ENCODE measurements at places on chromosomes 5 and 9.

DNA sequence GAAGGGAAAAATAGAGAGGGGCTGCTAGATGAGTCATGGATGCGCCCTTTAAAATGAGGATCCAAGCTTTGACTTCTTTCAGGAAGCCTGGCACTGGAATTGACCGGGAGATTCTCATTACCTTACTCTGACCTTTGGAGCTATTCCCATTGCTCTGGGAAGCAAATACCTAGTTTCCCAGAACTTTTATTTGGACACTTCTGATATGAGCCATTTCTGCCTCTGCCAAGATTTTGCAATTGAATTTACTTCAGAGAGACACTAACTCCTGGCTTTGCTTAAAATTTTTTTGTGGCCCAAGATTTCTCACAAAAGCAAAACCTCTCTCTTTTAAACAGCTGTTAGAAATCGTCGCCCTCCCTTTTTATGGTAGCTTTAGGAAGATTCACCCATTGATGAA, 15.7 kb upstream of the AGXT2 start:
- DNase-seq = no peak

DNA sequence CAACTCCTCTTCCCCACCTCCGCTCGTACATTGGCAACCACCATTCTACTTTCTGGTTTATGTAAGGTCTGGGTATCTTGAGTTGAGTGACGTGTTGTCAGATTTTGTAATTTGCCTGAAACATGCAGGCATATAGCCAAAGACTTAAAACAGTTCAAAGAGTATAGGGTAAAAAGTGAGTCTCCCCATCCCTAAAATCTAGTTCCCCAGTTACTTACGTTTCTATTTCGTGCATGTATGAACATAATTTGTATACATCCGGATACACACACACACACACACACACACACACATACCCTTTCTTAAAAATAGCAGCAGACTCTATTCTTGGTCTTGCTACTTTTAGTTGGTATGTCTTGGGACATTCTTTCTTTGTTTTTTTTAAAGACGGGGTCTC, 915 bp downstream of the HSDL2 start:
- DNase-seq = peak; percentile 24

GRCh38 chr5:37721447-37721871, 118.4 kb downstream of the GDNF start:
- no peak for DNase-seq

DNA sequence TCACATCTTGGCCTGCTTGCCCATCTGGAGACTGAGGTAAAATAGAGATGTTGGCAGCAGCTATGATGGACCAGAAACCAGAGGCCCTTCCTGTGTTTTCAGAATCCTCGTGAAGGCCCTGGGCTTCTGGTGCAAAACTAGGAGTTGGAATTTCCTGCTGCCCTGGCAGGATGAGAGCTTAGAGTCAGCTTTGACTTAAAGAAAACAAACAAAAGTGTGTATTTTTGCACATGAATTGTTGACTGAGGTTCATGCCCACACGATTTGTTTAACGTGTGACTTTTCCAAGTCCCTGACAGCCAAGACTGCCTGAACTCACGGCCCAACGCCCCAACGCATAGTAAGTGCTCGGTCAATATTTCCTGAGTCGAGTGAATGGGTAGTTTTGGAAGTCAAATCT, 303.1 kb downstream of the MLLT3 start:
- DNase-seq = no peak

GRCh38 chr9:84216151-84216550, 124.4 kb downstream of the SLC28A3 start:
- DNase-seq = no peak

GRCh38 chr9:113483676-113484257, 20.2 kb downstream of the RGS3 start:
- no peak for DNase-seq

DNA sequence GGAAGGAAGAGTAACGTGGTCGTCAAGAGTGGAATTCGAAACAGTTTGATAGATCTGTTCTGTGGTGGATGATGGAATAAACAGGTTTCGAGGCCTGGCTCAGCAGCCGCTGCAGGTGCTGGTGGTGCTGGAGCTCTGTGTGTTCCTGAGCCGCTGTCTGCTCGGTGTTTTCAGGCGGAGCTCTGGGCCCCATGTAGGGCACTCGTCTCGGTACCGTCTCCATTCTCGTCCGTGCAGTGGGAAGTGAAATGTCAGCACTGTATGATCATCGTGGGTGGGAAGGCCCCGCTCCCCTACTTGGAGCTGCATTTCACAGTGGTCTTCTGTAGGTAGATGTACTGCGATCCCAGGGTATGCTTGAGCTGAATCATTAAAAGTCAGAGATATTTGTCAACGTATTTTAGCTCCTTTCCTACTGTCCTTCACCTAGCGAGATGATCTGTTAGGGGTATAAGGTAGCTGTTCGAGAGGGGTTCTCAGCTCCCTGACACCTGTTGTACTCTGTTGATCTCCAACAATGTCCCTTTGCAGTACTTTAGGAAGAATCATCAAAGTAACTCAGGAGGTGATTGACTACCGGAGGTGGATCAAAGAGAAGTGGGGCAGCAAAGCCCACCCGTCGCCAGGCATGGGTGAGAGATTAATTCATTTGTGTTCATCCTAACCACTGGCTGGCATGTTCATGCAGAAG, 35.9 kb downstream of the TENT4A start:
- no peak for DNase-seq

- no peak for DNase-seq
Measured at GRCh38 chr9:121273064-121273775, 5.3 kb downstream of the GSN start.

- no peak for DNase-seq
Measured at GRCh38 chr9:131704141-131704983, 35.5 kb downstream of the RAPGEF1 start.

DNA sequence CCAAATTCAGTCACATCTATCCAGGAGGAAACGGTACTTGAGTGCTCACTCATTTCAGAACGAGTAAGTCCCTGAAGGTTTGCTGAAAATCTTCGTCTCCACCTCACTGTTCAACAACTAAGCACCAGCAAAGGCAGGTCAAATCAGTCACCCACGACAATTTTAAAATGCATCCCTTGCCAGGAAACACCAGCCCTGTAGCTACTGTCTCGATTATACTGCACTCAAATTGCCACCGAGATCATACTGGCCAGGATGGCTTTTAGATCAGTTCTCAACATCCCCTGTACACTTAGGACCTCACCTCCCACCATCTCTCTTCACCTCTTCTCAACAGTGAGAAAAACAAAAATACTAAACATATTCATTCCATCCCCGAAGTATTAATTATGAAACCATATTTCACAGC, 298.6 kb downstream of the AGTPBP1 start:
- DNase-seq = no peak

DNA sequence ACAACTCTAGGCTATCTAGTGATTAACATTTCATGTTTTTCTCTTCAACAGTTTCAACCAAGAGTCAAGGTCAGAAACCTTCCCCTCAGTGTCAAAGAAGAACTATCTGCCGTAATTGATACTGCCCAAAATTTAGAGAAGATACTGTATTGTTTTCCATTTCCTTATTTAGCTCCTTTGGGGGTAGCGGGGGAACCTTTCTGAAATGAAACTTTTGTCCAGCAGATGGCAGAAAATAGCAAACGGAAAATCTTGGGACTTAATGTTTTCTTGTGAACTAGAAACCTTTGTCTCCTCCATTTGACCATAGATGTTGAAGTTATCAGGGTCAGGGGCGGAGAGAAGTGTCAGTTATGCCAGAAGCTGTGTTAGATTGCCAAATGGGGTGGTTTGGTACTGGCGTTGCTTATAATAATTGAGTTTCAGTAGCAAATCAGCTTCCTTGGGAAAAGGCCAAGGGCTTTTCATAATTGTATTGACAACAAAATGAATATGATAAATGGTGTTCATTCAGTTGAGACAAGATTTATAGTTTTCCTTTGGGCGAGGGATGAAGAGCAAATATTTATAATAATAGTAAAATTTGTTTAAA, 101.7 kb upstream of the TLX3 start:
- DNase-seq = peak; percentile 29

GRCh38 chr5:36708996-36709395, 102.6 kb downstream of the SLC1A3 start:
- DNase-seq = no peak

DNA sequence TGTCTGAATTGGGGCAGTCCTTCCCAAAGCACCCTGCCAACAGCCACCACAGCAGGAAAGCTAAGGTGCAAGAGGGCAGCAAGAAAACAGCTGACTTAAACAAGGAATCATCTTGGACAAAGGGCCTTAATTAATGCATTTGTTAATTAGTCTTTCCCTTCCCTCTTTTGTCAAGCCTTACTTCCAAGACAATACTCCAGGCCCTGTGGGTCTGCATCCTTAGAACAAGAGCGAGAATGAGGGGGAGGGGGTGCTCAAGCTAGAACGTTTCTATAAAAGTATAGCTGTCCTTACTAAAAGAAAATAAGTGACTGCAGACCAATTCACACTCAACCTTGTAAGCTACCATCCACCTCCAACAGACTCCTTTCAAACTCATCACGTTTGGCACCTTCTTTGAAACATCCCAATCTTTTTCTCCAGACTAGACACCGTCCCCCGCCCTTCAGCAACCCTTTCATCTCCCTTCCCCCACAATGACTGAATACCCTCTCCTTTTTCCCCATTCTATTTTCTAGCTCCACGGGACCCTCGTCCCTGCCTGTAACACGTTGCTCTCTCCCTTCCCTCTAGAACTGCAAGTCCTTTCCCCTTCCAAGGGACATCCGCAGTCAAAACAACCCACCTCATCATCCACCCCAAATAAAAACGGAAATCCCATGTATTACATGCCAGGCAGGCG, 85.7 kb upstream of the RNF38 start:
- DNase-seq = no peak

DNA sequence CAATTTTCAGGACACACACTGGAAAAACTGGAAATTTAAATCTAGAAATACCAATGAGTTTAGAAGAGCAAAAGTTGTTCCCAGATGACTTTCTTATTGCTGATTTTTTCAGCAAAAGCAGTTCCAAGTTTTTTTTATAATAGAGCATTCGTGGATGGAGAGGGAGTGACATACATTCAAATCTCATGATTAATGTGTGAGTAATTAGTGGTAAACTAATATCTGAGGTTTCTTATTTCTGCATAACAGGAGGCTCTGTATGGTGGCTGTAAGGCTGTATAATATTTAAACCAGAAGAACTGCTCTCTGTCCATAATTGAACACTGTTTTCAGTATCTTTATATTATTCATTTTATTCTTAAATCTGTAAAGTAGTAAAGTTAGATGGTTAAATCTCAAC, 25.8 kb downstream of the LYSMD3 start:
- DNase-seq = no peak

DNA sequence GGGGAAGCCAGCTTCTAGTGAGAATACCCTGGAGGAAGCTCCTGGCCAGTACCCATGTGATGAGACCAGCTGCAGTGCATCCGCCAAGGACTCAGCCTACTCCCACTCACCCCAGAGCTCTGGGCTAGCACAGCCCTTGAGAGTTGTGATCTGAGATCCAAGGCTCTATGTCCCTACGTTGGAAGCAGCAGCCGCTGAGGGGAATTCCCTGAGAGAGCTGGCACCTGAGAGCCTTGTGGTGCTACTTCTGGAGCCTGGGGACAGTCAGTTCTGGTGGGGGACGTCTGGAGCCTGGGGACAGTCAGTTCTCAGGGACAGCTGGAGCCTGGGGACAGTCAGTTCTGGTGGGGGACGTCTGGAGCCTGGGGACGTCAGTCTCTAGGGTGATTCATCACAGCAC, 39.2 kb downstream of the PDZD2 start:
- no peak for DNase-seq

- DNase-seq = no peak
Measured at GRCh38 chr5:1734271-1734907, 65.2 kb downstream of the MRPL36 start.

DNA sequence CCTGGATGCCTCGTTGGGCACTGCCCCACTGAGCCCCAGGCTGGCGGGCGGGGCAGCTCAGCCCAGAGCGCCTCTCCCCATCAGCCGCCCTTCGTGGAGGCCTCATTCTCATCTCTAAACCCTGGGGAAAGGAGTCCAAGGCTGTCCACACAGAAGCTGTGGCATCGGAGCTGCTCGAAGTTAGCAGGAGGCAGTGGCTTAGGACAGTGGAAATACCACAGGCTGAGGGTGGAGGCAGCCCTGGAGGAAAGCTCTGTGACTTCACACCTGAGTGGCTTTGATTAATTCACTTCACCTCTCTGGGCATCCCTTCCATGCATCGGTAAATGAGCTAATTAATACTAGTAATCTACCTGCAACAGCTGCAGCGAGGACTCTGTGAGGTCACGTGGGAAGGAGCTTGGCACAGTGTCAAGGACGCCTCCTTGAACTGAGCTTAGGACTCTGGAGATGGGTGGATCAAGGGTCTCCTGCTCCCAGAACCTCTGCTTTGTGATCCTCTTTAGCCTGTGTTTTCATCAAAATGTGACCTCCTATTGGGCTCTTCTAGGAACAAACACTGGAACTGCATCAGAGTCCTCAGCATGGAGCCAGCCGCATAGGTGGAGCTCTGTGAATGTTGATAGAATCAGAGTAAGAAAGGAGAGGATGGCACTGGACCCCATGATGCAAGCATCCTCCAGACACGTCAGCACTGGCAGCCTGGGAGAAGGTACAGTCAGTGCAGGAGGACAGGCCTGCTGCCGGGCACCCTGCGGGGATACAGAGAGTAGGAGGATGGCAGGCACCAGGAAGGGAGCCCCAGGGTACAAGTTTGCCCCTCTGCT, 842 bp upstream of the ANGPTL2 start:
- no peak for DNase-seq

- no peak for DNase-seq
Measured at GRCh38 chr9:106019039-106019680, 324.8 kb downstream of the TMEM38B start.

DNA sequence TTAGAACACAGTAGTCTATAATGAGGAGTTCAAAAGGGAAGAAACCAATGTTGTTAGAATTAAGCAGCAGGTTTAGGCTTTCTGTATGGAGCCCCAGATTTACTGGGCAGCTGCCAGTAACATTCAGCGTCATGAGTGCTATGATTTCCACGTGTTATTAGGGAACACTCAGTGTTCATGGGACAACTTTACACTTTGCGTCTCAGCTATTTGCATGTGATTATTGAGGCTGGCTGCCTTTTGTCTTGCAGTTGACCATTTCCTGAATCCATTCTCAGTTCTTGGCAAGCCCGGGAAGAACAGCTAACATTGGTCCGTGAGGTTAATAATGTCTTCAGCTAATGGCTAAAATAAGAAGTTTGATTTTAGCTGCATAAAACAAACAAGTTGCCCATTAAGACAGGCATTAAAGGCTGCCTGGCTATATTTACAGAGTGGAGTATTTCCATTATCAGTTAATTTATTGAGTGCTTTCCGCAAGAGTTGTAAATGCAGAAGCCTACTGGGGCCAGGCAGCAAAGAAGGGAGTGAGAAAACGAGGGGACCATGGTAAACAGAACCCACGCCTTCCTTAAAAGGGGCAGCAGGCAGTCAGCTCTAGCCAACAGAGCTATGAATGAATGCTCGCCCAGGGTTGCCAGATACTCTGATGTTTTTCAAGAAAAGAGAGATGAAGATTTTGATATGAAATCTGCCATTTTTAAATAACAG, 120.9 kb downstream of the PIP5K1B start:
- no peak for DNase-seq

GRCh38 chr5:50667653-50668595, 1.5 kb downstream of the PARP8 start:
- no peak for DNase-seq
